Activated T-helper 1 cell treated with anti-CD3 and anti-CD28 coated beads, Interleukin-12 subunit alpha, Interleukin-12 subunit beta, Interleukin-2, Interleukin-4 antibody, amounts not matched to agents 30 ng/mL and 10 ng/mL and 1 ng/mL, durations not matched to agents 14 hours and 24 hours and 36 hours (primary cell): ENCODE measurements at places on chromosomes 13 and 19.
A peak's percentile ranks its signal among the peaks of the same experiment; 100 is the strongest.

GRCh38 chr19:57560049-57560491 is 407 bp upstream of the ZNF550 start:
- no peak for DNase-seq

- no peak for DNase-seq
Observed at GRCh38 chr19:42561512-42561911, 33.2 kb downstream of the CEACAM8 start.

GRCh38 chr19:38317104-38317612 is 1.4 kb upstream of the YIF1B start:
- DNase-seq: peak; percentile 30

DNA sequence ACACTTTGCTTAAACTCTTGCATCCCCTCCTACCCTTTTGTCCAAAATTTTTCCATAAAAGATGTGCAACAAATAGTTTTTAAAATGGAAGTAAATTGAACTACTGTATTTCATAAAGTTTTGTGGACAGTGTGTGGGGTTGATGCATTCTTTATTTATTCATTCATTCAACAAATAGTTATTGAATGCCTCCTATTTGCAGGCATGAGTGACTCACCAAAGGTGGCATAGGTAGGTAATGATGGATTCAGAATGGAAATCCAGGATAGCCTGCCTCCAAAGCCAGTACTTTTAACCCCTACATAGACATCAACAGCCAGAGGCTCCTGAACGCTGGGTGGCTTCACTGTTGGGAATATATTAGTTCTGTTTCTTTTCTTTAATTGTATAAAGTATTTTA is 2.4 kb upstream of the CSNK1A1L start:
- DNase-seq: no peak

GRCh38 chr13:73522937-73523336 is 464.1 kb downstream of the KLF5 start:
- no peak for DNase-seq

DNA sequence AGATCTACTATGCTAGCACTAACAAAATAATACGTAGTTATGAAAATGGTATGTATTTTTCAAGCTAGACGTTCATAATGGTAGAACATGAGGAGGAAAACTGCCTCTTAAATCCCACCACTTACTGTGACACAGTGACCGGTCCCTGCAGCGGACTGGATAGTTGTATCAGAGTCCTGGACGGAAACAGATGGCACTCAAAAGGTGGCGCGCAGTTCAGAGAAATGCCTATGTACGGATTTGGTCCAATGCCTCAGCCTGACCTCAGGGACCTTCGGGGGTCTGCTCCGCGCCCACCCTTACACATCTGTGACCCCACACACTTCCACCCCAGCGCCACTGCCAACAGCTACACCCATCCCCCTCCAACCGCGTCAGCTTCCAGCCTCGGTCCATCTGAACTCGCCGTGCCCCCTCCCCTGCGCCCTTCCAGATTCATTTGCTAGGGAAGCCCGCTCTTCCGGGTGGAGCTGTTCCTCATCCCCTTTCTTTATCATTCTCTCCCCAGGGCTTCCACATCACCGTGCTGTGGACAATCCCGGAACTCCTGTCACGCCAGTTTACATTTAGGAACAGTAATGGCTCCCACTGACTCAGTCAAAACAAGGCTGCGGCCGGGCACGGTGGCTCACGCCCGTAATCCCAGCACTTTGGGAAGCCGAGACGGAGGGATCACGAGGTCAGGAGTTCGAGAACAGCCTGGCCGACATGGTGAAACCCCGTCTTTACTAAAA is 792 bp upstream of the LENG8 start:
- DNase-seq: no peak

DNA sequence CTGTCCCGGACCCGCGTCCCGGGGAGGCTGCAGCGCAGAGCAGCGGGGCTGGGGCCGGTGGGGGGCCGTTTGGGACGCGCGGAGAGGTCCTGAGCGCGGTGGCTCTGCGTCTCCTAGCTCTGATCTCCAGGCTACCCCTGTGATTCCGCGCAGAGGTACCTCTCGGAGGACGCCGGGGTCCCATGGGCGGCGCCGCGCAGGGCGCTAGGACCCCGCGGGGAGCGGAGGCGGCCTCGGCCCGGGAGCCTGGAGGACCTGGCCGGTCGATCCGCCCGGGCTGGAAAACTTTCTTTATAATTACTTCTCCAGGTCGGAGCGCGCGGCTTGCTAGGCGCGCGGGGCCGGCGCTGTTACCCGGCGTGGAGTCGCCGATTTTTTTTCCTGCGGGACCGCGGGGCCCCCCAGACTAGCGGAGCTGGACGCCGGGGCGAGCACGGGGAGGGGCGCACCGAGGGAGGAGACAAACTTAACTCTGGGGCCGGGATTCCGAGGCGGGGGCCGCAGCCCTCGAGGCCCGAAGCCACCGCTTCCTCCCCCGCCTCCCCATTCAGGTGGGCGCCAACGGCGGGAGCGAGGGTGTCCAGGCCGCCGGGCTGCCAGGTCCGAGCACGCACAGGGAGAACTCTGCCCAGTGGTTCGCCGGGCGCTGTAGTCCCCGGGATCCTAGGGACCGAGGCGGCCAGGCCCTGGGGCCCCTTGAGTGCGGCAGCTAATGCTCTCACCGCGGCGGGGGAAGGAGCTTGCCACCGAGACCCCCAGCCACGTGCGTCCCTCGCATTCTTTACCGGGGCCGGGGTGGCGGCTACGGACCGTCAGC is 848 bp upstream of the CEBPA start:
- DNase-seq: no peak

DNA sequence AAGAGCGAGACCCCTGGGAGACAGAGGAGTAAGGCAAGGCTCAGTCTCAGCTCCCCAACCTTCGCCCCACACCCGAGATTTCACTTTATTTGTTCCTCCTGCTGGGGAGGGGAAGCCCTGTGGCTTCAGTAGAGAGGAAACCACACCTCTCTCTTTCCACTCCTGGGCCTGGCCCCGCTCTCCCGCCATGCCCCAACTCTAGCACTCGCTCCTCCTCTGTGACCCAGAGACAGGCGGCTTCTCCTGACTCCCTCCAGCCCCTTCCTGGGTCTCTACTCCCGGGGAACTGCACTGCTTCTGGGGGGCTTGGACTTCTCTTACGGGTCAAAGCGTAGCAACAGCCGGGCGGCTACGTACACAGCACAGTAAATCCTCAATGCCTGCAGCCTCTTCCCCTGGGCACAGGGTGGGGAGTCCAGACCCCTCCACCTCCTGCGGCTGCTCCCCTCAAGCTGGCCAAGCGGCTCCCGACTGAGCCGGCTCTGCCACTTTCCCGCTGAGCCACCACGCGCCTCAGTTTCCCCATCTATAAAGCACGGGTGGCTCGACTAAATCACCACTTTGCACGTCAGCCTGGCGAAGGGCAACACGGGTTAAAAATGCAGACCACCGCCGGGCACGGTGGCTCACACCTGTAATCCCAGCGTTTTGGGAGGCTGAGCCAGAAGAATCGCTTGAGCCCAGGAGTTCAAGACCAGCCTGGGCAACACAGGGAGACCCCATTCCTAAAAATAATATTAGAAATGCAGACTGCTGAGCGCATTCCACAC is 1.4 kb downstream of the RNF126 start:
- peak; percentile 71 for DNase-seq

GRCh38 chr13:114119196-114119595 is 13.2 kb downstream of the RASA3 start:
- DNase-seq: no peak

- no peak for DNase-seq
Observed at GRCh38 chr19:16131648-16132047, 11.8 kb upstream of the HSH2D start.

- DNase-seq: no peak
Observed at GRCh38 chr19:10112037-10112761, 706 bp downstream of the P2RY11 start.

DNA sequence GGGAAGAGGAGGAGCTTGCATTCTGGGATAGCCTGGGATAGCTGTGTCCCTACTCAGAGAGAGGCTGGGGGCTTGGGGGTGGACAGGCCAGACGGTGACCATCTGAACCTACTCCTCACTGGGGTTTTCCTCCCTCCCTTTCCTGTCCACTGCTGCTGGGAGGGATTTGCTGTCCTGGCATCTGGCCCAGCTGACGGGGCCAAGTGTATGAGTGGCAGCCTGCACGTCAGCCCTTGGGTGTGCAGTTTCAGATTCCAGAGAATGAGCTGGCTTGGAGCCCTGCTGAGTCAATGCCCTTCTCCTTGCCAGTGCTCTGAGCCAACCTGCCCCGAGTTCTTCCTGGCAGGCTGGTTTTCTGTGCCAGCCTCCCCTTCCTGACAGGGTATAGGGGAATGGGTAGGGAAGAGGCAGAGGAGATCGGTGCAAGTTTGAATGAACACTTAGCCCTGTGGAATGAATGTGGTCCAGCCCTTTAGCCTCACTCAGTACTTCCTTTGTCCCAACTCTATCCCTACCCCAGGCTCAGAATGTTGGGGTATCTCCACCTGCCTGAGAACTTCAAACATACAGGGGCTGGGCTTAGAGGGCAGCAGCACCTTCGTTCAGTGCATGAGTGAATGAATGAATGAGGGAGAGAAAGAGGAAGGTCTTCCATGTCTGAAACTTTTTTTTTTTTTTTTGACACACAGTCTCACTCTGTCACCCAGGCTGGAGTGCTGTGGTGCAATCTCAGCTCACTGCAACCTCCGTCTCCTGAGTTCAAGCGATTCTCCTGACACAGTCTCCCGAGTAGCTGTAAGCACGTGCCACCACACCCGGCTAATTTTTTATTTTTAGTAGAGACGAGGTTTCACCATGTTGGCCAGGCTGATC is 1.8 kb upstream of the ANGPTL4 start:
- no peak for DNase-seq

DNA sequence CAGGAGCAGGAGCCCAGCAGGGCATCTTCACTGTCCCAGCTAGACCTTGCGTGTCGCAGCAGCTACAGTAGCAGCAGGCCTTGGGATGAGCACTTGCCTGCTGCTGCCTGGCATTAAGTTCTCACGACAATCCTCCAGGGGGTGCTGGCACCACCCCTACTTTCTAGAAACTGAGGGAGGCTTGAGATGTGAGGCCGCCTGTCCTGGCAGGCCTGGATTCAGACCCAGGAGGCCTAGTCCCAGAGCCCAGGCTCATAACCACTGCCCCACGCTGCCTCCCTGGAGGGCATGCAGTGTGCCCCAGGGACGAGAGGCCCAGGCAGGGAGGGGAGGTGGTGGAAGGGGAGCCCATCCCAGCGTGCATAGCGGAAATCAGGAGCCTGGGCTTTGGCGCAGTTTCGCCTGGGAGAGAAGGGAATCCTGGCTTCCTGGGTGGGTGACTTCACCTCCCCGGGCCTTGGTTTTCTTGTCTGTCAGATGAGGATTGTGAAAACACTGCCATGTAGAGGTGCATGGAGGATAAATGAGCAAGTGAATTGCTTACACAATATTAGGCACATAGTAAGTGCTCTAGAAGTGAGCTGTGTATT is 26.1 kb downstream of the PPP5C start:
- no peak for DNase-seq

GRCh38 chr13:75271846-75272245 is 210.1 kb downstream of the TBC1D4 start:
- no peak for DNase-seq

- no peak for DNase-seq
Observed at GRCh38 chr13:108272333-108272732, 2.8 kb downstream of the TNFSF13B start.

- peak; percentile 19 for DNase-seq
Observed at GRCh38 chr13:40101708-40102359, 446.4 kb downstream of the COG6 start.

DNA sequence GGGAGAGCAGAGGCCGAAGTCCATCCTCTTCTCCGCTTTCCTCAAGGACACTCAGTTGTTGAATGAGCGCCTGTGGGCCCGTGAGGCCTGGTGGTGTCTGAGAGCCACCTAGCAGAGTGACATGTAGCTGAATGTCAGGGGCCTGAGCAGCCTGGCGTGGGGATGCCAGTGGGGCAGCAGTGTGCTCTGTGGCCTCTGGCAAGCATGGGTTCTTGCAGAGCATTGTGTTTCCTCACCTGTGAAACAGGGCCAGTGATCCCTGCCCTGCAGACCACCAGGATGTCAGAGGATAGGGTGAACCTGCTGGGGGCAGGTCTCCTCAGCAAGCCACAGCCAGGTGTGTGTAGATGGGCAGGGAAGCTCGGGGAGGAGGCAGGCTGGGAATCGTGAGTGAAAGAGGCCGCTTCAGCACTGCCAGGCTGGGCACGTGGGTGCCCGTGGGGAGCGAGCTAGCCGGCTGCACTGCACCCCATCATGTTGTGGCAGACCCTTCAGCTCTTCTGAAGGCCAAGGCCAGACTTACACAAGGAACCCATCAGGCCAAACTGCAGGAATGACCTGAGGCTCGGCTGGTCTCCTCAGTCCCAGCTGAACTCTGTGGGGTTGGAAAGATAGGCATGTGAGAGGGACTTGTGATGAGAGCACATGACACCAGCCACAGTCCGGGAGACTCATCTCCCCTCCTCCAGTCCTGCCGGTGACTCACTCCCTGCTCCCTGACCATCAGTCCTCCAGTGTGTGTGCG is 5.0 kb downstream of the PPP1R37 start:
- no peak for DNase-seq

- DNase-seq: no peak
Observed at GRCh38 chr13:99980824-99981734, 505 bp upstream of the ZIC2 start.

DNA sequence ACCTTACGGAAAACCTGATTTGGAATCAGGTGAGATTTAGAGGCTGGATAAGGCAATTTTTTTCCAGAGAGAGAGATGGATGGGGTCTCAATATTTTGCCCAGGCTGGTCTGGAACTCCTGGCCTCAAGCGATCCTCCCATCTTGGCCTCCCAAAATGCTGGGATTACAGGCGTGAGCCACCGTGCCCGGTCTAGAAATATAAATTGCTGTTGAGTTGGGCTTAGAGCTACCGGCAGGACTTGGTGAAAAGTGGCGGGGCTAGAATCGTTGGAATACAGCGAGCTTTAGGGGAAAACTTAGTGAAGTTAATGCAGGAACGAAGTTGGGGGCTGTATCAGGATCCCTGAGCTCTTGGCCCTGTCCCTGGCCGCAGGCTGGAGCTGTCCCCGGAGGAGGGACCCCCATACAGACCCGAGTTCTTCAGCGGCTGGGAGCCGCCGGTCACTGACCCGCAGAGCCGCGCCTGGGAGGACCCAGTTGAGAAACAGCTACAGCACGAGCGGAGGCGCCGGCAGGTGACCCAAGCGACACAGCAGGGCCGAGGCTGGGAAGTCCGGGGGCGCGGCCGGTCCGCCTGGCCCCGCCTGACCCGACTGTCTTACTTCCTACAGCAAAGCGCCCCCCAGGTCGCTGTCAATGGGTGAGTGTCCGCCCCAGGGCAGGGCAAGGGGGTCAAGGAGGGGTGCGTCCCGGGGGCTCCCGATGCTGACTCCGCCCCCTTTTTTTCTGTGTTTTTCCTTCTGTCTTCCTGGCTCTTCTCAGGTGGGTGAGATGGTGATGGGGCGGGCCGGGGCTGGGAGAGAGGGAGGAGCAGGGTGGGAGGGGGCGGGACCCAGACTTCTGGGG is 7.6 kb downstream of the EPS8L1 start:
- DNase-seq: no peak

- DNase-seq: no peak
Observed at GRCh38 chr13:110637747-110638146, 22.4 kb downstream of the NAXD start.

- no peak for DNase-seq
Observed at GRCh38 chr13:108086678-108087077, 128.7 kb downstream of the LIG4 start.
